Caco-2 (cell line): ENCODE measurements at places on chromosomes 5 and 9. TPM values are rescaled to one million over a fixed set of nuclear protein-coding genes. Genes with fewer than 3 reads are reported as not detected.
A peak's percentile ranks its signal among the peaks of the same experiment; 100 is the strongest.

DNA sequence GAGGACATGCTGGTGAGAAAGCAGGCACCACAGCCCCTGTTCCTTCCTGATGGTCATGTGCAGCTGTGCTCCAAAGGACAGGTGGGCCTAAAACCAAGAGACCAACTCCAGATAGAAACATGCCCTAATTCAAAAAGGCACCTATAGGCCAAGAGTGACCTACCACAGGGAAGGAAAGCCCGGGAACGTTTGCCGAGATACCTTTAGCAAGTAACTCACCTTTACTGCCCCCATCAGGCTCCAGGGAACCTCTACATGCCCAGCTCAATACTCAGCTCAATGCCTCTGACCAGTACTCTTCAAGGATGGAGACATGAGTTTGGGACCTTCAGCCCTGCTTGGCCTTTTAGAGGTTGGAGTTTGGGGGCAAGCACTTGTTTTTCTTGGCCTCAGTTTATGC, 172.8 kb upstream of the FSTL4 start:
- no peak for DNase-seq

- no peak for DNase-seq
Observed at GRCh38 chr9:69333716-69334115, 8.7 kb downstream of the ENTREP1 start.

- DNase-seq: peak; percentile 34
Observed at GRCh38 chr5:81749561-81750307, 1.2 kb downstream of the SSBP2 start.

DNA sequence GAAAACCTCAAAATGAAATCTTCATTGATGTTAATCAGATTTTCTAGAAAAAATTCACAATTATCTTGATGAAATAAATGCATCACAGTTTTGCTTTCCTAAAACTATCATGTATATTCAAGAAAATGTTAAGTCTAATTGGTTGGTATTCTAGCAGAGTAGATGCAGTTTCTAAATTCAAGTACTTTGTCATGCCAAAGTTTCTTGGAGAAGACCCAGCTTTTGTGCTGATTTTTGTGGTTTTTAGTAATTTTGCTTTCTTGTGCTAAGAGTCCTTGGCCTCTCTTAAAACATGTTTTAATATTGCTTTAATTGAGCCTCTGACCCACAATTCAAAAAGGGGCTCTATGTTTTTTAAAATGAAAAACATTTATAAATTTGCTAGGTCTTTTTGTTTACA, 924.8 kb upstream of the PTPRD start:
- DNase-seq: no peak

DNA sequence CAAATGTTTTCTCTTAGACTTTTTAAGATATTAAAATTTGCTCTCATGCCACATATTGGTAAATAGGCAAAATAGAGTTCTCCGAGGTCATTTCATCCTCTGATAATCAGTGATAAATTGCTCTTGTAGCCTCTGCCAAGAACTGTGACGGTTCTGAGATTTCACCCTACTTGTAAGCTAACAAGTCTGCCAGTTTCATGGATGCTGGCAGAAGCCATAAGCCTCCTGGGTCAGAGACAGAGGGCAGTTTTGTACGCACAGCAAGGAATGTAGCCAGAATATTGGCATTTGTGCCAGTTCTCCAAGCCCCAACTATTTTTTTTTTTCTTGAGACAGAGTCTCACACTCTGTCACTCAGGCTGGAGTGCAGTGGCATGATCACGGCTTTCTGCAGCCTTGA, 945.0 kb upstream of the WWC1 start:
- DNase-seq: no peak

DNA sequence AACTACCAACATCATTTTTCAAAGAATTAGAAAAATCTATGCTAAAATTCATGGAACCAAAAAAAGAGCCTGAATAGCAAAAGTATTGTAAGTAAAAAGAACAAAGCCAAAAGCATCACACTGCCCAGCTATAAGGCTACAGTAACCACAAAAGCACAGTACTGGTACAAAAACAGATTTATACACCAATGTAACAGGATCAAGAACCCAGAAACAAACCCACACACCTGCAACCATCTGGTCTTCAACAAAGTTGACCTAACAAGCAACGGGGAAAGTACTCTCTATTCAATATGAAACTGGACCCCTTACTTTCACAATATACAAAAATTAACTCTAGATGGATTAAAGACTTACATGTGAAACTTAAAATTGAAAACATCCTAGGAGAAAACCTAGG, 94.2 kb upstream of the TARS1 start:
- DNase-seq: no peak

- no peak for DNase-seq
Observed at GRCh38 chr5:119275601-119276173, 80.1 kb upstream of the TNFAIP8 start.

- no peak for DNase-seq
Observed at GRCh38 chr9:86351880-86352279, 2.3 kb downstream of the TUT7 start.

DNA sequence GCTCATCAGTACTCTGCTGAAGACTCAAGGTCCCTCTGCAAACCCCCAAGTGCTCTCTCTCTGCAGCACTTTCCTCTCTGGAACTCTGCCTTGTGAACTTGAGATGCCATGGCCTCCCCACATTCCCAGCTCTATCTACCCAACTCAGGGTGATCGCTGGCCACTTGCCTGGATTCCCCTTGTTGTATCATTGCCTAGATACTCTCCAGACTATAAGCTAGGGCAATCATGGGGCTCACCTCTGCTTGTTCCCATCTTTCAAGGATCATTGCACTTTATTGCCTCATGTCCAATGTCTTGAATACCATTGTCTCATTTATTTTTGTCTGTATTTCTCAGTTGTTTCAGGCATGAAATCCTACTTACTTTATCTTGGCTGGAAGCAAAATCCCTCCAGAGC, 144.1 kb downstream of the PLPPR1 start:
- DNase-seq: no peak

DNA sequence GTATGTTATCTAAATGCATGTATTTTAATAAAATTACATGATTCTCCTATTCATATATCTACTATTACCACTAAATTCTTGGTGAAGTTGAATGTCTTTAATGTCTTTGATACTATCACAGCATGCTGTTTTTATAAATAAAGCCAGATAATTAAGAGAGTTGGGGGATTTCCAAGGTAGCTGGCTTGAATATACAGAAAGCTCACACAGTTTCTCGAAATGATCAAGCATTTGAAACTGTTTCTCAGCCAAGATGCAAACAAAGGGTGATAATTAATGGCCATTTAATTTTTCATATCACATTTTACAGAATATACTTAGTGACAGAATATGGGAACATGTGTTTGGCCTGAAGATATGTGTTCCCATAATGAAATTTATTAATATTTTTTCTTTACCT, 145.6 kb upstream of the CDH12 start:
- DNase-seq: no peak

- DNase-seq: no peak
Observed at GRCh38 chr9:20848490-20848889, 164.4 kb downstream of the FOCAD start.

DNA sequence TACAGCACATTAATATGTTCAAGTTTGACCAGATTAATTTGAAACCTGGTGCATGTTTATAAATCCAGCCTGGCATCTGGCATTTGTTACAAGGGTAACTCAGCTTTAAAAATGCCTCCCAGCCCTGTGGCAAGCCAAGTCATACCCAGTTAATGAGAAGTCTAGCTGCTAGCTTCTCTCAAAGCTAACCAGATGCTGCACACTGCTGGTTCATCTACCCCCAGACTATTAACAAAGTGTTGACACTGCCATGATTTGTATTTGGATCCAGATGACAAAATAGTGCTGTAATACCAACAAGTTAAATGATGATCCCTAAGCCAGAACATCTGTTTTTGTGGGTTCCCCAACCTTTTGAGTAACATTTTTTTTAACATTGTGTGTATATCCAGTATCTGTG, 573.7 kb upstream of the DAB2 start:
- no peak for DNase-seq

DNA sequence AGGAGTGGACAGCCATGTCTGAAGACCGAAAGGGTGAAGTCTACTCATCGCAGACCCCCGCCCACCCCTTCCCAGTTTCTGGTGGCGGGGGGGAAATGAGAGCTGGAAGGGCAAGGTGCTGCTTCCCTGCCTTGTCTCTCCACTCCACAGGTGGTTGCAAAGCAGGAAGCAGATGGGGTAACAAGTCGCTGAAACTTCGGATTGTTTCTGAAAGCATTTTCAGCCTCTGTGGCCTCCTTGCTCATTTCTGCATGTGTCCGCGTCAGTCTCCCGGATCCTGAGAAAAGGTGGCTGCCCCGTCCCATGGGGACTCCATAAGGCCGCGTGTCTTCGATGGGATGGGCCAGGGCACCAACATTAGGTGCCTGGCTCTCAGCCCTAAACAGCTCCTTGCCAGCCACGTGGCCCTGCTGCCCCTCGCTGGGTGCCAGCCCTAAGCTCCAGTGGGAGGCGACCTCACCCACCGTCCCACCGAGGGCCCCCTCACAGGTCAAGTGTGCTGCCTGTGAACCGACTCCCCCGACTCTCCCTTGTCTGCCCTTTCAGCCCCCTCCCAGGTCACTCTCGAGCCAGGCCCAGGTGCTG, 971 bp downstream of the PHYKPL start:
- DNase-seq: no peak

GRCh38 chr9:109098960-109099308, 20.8 kb downstream of the TMEM245 start:
- DNase-seq: no peak

Gene WDR38
- total RNA-seq: not detected in 2 replicates

Gene FREM1
- 0.50 and 0.67 TPM in 2 replicates for total RNA-seq

Gene GCNT4
- total RNA-seq: 2.5 and 3.0 TPM in 2 replicates
